Brain (organoid and tissue), 16 donors: ENCODE measurements at places on chromosomes 5 and 9.

GRCh38 chr9:133132174-133132573, 11.1 kb upstream of the RALGDS start:
- no peak for DNase-seq

DNA sequence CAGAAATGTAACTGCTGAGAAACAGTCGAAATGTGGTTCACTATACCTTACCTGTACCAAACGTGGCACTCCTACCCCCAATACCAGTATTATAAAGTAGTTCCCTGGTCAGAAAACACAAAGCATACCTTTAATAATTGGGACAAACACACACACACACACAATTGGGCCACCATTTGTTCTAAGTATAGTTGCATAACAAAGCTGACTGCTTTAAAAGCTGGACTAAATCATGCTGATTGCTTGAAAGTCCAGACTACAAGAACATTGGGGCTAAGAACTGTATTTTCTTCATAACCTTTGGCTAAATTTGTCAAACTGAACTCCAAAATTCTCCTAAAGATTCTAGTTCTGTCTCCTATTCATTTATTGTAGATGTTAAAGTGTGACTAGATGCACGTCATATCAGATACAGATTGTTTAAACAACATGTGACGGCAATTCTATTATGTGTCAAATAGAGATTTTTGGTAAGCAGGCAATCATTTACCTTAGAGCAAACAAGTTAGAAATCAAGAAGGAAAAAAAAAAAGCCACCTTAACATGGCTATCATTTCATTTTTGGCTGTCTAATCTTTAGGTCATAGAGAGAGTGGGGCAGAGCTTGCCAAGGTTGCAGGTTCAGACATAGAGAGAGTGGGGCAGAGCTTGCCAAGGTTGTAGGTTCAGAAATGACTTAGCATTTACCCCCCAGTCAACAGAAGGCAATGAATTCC, 265.1 kb downstream of the ARL15 start:
- DNase-seq, result no peak

DNA sequence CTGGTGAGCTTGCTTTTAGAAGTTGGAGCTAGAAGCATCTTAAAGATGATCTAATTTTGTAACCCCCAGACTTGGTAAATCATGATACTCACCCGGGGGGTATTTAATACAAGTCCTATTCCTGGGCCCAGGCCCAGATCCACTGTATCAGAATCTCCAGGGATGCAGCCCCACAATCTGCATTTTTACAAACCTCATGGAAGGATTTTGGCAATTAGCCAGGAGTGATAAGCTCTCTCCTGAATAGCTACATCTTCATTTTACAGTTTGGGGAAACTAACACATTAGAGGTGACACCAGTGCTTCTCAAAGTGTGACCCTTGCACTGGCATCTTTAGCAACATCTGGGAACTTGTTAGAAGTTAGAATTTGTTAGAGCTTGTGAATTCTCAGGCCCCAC, 31.2 kb upstream of the OTP start:
- no peak for DNase-seq

- no peak for DNase-seq
These were observed 75.4 kb downstream of the TSSK1B start for GRCh38 chr5:113359419-113359818.

GRCh38 chr5:108201721-108202120, 180.2 kb downstream of the FBXL17 start:
- DNase-seq, result peak; percentile 18

DNA sequence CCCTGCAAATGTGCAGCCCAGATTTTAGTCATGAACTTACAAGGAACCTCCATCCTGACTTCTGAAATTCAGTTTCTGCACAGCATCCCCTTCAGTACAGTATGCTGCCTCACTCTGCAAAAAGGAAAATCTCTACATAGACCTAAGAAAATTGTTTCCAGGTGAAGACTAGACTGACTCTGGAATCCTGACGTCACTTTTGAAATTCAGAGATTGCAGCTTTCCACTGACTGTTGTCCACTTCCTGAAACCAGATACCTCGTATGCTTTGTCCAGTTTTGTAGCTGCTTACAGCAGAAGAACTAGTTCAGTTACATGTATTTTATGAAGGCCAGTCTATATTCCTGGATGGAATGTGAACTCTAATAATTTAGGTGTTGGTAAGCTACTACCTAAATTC, 629.3 kb upstream of the ST8SIA4 start:
- DNase-seq, result no peak

DNA sequence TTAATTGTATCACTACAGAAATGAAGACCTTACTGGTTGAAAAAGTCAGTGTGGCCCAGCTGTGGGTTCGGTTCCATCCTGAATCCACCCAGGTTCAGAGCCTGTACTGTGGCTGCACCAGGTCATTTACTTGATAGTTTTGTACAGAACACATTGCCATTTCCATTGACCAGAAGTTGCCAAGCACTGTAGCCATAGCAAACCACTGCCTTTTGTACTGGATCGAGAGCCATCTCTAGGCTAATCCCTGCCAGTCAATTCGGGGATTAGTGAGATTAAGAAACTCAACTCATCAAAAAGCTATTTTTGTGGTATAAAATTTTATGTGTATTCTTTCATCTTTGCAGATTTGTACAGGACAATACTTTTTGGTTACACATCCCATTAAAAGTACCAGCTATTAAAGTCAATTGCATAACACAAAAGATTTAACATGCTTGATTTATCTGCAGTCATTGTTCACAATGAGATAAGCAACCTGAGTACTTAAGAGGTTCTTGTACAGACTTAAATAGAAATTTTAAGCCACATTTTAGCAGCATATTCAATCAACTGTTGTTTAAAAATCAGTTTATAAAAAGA, 108.5 kb upstream of the OTULINL start:
- DNase-seq, result no peak

DNA sequence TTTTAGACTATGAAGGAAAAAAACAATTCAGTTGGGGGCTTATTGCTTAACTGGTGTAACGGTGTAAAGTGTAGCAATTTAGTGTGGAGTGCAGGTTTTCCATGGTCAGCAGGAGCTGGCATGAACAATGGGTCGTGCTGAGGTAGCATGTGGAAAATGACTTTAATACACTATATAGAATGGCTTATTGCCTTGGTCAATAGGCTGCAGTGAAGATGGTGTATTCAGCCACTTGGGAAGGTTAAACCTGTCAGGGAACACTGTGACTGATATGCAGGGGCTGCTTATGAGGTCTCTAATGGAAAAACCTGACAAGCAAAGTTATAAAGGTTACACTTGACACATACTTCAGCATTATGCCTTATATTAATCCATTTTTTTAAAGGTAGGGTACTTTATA, 764.7 kb upstream of the ARRDC3 start:
- DNase-seq, result peak; percentile 37

GRCh38 chr5:74237571-74238145, 402.9 kb downstream of the ENC1 start:
- no peak for DNase-seq
